ENCODE measurements at places on chromosomes 4 and X.

DNA sequence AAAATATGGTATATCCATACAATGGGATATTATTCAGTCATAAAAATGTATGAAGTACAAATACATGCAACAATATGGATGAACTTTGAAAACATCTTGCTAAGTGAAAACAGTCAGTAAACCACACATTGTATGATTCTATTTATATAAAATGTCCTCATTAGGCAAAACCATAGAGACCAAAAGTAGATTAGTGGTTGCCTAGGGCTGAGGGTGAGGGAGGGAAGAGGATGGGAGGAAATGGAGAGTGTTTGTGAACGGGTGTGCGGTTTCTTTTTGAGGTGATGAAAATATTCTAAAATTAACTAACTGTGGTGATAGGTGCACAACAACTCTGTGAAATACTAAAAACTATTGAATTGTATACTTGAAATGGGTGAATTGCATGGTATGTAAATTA is 29.6 kb downstream of the TEX11 start:
- DNase-seq, result no peak

GRCh38 chr4:73419106-73420038 is 15.3 kb downstream of the ALB start:
- no peak for DNase-seq

GRCh38 chr4:182745237-182745636 is 171.9 kb downstream of the DCTD start:
- DNase-seq, result no peak

DNA sequence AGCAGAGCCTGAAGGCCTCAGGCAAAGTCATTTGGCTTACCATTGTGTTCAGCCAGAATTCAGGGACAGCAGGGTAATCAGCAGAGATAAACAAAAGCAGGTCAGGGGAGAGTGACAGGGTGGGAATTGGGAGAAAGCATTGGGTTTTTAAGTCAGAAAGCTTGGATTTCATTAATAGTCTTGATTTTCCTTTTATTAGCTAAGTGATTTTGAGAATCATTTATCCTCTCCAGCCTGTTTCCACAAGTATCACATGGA is 410.1 kb downstream of the HNRNPD start:
- DNase-seq, result no peak

DNA sequence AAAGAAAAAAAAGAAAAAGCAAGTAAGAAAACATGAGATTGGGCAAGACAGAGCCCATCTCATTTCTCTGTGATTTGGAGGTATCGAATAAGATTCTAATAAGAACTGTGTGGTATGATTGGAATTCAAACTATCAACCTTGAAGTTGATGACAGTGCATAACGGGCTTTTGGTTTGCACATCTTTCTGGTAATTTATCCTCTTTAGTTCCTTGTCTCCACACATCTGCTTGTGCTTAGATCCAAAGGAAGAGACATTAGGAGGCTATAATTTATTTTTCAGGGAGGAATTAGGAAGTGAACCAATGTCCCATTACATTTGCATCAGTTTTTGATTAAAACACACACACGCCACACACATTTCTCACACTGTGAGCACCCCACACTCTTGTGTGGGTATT is 149.9 kb downstream of the ARSF start:
- DNase-seq, result no peak

All from RKO (cell line).